ENCODE measurements at places on chromosomes 16 and 17.

GRCh38 chr17:72294487-72294893, 173.7 kb downstream of the SOX9 start:
- DNase-seq: no peak

- no peak for DNase-seq
Observed at GRCh38 chr16:81624760-81625543, 154.1 kb upstream of the PLCG2 start.

GRCh38 chr16:1488054-1488601, 616 bp downstream of the PTX4 start:
- no peak for DNase-seq

DNA sequence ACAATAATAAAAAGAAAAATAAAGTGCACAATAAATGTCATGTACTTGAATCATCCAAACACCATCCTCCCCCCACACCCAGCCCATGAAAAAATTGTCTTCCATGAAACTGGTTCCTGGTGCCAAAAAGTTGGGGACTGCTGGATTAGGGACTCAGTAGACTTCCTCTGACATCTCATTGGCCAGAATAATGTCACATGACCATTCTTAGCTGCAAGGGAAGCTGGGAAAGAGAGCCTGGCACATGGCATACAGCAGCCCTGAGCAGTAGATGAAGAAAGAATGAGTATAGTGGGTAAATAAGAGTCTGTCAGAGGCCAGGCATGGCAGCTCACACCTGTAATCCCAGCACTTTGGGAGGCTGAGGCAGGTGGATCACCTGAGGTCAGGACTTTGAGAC, 12.5 kb downstream of the ITPRIPL2 start:
- no peak for DNase-seq

DNA sequence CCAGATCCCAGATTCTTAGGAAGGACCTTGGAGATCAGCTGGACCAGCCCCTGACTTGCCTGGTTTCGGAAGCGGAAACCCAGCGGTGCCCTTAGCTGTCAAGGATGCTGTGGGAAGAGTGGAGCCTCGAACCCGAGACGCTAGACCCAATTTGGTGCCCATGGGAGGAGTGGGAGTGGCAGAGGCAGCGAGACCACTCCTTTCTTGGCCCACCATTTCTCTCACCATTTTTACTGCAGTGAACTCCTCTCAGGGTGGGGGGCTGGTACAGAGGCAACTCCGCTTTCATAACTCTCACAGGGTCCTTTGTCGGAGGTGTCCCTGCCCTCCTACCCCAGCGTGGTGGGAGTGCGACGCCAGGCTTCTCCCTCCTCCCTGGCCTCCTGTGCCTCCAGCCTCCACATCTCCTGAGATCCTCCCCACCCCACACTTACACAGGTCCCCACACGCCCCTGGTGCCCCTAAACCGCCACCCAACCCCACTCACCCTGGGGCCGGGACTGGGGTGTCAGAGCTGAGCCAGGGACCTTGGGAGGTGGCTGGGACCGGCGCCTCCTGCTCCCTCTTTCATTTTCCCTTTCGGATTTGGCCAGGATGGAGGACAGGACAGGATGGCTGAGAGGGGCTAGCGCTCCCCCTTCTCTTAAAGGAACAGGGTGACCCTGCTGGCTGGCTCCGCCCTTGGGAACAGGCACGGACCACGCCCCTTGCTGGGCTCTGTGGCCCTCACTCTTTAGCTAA, at the start of gene GJD3:
Gene GJD3, minus strand, starts transcription at position 617 of the 741 bp plus-strand sequence. CDS start 922 bp downstream, outside the sequence.
- no peak for DNase-seq

GRCh38 chr17:50634224-50634914, at the start of gene ABCC3:
Gene ABCC3, plus strand, starts transcription at chr17:50634881. Its CDS starts 56 bp downstream, at chr17:50634937.
- DNase-seq: no peak

DNA sequence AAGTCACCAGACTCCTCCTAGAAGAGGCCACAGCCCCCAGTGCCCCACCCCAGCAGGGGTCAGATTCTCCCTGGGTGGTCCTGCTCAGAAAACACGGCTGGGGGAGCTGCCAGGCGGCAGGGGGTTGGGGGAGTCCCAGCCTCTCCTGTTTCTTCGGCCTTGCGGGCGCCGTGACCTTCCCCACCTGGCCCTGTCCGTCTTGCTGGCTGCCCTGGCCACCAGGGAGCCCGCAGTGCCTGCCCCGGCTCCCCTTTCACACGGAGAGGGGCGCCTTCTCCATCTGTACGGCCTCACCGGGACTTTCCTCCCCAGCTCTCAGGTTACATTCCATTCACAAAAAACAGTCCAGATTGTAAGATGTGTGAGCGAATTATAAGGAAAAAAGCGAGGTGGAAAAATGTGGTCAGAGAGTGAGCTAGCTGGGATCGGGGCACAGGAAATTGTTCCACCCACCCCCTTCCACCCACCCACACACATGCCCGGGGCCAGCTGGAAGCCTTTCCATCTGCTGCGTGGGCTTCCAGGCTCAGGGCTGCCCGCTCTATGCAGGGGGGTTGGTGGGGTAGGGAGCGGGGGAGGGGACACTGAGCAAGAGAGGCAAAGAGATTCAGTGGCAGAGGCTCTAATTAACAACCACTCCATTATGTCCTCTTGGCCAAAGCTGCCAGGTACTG, 14.6 kb upstream of the CIBAR2 start:
- DNase-seq: peak; percentile 53

DNA sequence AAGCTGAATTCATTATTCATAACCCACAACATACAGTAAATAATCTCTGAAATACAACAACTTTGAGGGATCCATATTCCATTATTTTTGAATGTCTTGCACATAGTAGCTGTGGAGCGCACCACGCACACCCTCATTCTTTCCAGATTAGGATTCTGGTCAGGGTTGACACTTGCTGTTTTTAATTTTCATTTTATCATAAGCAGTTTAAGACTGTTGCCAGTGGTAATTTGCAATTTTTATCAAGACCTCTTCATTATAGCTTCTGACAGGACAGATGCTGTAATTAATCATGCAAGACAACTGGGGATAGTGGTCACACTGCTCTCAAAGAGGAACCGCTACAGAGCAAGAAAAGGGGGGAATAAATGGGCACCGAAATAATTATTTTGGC, 109.7 kb downstream of the TOX3 start:
- no peak for DNase-seq

- no peak for DNase-seq
Observed at GRCh38 chr16:57998992-57999365, 1.5 kb downstream of the ZNF319 start.

DNA sequence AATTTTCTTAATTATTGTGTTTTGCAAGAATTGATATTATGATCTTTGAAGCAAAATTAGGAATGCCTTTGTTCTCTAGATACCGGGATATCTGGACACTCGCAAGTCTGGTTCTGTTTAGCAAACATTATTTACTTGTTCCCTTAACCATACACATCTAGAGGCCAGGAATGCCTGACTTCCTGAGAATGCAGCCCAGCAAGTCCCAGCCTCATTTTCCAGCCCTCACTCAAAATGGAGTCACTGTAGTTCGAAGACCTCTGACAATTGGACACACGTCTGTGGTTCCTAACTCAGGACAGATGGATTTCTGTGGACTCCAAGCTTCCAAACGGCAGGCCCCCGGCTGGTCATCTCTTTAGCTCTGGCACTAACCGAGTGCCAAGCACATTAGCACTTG, 355.4 kb upstream of the RBFOX1 start:
- no peak for DNase-seq

- DNase-seq: no peak
Observed at GRCh38 chr16:1403733-1404132, 10.8 kb downstream of the UNKL start.

DNA sequence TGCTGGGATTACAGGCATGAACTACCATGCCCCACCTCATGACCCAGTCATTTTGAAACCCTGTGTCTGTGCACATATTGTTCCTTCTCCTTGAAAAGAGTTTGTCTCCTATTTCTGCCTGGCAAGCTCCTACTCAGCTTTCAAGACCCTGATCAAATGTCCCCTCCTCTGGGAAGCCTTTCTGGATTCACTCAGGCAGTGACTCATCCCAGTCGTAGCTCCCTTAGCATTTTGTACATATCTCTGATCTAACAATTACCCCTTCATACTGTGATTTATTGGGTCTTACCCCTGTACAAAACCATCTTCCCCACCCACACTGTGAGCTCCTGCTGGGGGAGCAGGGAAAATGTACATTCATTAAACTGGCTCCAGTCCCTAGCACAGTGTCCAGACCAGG, 18.1 kb upstream of the ABCC12 start:
- DNase-seq: no peak

GRCh38 chr16:75053791-75054555, 55.1 kb downstream of the ZNRF1 start:
- no peak for DNase-seq

DNA sequence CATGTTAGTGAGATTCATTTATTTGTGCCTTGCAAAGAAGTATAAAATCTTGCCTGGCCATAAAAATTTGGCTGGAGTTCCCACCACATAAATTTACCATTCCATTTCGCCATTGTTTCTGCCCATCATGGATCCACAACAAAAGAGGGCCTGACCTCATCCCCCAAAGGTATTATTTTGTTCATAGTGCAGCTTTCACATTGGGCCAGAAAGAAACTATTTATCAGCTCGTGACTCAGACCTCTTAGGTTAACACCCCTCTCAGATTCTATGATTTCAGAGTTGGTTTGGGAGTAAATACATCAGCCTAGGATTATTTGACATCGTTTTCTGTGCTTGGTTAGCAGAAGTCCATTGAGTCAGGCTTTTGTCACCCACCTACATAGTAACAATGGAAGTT, 108.1 kb downstream of the SHISA6 start:
- DNase-seq: no peak

- DNase-seq: peak; percentile 62
Observed at GRCh38 chr16:56425439-56425832, at the start of gene AMFR. Gene AMFR, minus strand, starts transcription at chr16:56425545. Its CDS starts 218 bp downstream, at chr16:56425327.

- DNase-seq: no peak
Observed at GRCh38 chr16:66568355-66568754, 2.1 kb downstream of the CMTM1 start.

DNA sequence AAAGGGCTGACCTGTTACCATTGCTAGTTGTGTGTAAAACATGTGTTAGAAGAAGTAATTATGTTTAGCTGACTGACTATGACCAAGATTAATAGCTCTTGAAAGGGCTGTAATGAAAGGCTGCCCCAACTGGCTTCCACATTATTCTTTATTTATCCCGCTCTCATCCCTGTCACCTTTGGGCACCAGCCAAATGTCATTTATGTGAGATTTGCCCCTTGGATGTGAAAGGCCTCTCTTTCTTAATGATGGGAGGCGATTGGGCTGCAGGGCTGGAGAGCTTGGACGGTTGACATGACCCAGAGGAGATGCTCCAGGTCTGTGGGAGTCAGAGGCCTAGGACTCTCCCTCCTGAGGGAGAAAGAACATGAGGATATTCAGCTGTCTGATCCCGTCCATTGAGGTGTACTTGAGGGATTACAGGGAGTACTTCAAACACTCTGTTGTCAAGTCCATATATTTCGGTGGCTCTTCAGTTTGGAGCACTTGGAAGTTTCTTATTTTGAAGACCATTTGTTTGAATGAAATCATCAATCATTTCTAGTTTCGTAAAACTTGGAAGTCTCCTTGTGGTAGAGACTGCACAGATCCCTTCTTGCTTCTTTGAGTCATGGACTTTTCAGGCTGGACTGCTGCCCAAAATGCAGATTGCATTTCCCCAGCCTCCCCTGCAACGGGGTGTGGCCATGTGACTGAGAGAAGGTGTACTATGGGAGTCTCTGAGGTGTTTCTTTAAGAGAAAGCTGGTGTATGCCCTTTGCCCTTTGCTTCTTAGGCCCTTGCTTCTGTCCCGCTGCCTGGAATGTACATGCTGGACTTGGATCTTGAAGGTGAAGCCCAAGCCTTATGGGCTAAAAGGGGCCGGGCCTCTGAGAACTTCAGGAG, 51.3 kb downstream of the FTO start:
- no peak for DNase-seq

DNA sequence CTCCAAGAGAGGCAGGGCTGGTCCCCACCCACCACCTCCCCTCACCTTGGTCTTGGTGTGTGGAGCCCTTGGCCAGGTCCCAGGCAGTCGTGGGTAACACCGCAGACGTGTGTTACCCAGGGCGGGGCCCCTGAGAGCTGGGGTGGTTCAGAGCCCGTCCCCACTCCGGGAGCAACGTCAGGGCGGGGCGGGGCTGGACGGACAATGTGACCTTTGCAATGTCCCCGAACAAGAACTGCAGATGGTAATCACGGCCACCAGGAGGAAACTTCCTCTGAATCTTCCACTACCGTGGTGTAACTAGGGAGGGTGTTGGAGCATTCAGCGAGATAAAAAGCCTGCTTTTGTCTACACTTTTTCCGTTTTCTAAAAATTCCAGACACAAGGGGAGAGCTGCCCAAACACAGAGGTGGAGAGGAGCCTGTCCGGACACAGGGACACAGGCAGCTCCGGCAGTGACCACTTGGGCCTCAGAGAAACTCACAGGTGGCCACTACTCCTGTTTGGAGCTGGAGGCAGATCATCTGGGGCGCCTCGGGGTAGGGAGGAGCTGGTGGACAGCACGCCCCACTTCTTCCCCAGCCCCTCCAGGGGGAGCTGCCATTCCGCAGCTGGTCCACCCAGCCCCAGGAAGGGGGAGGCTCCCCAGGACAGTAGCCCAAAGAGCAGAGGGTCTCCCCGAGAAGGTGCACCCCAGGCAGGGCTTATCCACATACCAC, 14.2 kb upstream of the SLC38A10 start:
- no peak for DNase-seq

DNA sequence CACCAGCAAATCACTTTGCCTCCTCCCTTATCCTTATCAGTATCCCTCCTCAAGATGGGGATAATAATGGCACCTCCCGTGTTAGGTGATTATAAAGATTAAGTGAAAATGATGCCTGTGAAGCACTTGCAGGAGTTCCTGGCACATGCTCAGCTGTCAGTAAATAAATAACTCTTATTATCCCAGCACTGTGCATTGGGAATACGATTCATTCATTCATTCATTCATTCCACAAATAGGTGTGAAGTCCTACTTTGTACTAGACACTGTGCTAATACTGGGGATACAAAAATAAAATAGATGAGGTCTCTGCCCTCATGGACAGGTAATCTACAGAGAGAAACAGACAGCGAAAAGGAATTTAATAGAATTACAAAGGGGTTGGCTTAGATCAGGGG, 2.0 kb downstream of the XYLT2 start:
- no peak for DNase-seq

GRCh38 chr16:87945351-87946042, 5.7 kb upstream of the BANP start:
- DNase-seq: no peak

DNA sequence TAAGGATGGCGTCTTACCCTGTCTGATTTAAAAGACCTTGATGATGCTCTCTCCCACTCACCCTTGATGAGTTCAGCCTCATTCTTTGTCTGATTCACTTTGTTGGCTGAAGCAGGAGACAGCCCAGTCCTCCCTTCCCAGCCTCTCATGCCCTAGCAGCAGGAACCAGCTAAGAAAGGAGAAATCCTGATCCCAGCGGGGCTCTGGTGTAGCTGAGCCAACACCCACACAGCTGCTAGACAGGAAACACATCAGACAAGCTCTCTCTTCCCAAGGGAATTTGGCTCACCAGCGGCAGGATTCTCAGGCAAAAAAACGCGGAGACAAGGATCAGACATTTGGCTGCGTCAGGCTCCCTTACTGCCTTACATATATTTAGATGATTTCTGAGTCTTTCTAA, 211.5 kb downstream of the CDH11 start:
- DNase-seq: no peak
